ENCODE measurements at places on chromosomes 2 and 18.

DNA sequence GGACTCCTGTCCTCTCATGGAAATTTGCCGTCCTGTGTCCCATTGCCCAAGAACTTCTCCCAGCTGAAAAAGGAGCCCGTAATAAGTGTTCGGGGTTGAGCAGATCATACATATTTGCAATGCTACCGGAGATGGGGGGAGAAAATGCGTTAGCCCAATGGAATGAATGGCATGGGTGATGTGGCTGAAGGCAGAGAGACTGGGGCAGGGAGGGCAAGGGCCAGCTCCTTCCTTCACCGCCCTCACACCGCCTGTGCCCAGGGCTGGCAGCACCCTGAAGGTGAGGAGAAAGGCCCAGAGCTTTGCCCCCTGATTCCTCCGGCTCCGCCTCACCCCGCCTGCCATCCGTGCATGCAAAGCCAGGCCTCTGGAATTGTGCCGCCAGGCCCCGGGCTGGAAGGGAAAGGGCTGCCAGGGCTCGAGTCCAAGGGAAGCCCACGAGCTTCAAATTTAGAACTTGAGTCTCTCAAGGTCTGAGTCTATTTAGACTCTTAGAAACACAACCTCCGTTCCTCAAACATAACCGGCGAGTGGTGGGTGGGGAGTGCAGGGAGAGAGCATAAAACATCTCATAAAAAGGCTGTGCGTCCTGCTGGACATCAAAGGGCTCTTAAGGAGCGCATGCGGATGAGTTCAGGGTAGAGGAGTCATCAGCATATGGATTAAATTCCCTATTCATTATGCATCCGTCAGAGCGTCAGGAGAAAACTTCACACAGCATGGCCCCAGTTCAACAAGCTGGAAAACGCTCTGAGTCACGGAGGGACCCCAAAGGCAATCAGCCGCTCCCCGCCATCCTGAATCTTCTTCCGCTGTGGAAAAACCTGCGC is 121.7 kb upstream of the GLI2 start:
- DNase-seq, result no peak

GRCh38 chr2:206392118-206392517 is 51.2 kb upstream of the ADAM23 start:
- DNase-seq, result no peak

GRCh38 chr2:228657807-228658402 is 476.4 kb upstream of the SPHKAP start:
- DNase-seq, result no peak

- no peak for DNase-seq
Measured at GRCh38 chr2:133241224-133241571, 327.1 kb downstream of the NCKAP5 start.

DNA sequence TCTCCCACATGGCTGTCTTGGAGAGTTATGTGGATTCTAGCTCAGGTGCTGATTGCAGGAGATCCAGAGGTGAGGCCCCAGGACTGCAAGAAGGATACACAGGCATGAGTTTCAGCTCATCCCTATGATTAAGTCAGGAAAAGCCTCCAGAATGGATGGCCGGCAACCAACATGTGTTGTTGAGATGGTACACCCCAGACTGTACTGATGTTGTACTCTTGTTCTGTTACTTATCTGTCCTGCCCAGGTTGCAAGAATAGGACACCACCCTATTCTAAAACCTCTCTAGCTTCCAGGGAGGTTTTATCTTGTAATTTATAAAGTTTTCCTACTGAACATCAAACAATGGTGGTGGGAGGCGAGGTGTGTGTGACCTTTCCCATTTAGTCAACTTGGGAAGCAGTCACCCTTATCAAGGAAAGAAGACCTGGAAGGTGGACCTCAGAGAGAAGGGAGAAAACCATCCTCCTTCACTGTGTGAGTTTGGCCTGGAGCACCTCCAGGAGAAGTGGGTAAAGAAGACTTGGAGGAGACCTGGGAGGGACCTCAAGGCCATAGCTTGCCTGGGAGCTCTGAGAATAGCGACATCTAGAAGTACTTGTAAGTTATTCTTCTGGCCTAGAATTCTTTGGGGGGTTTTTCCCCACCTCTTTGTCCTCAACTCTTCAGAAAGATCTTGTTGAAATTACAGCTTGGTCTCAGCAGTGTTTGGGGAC is 8.6 kb downstream of the FAM124B start:
- DNase-seq, result no peak

DNA sequence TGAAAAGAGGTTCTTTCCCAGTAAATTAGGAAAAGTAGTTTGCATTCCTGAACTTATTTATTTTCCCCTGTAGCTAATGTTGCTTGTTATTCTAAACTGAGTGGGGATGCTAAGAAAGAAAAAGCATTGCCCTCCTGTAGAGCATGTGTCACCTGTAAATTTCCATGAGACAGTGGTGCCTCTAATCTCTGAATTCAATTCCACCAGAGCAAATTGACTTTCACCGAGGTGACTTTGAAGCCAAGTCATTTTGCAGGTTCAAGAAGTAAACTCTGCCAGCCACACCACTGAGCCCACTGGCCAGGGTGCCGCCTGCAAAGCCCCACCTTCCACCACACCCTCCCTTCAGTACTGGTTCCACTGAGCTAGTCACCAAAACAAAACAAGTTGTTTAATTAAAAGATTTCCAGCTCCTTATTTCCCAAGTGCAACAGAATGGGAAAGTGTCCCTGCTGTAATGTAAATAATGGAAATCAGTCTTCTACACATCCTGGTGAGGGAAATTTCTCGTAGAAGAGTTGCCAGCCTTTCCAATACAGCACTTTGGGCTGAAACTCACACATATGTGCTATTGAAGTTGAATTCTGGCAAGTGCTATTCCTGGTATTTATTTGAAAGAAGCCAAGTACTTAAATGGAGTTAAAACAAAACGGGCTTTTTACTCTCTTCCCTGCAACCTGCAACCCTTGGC is 254.8 kb downstream of the RNF152 start:
- DNase-seq, result no peak

DNA sequence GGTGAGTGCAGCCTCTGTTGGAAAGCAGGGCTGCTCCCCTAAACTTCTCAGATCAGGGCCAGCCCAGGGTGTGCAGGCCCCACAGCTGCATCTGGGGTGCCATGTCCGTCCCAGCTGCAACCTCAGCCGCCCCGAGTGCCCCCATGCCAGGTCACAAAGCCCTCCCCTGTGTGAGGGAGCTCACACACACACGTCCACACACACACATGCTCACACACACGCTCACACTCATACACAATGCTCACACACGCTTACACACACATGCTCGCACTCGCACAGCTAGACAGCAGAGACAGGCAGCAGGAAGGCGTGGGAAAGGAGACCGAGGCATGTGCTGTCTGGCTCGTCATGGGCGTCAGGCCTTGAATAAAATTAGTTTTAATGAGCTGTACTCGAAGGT is 55.4 kb downstream of the ADI1 start:
- DNase-seq, result no peak

- no peak for DNase-seq
Measured at GRCh38 chr2:237205043-237205541, 119.4 kb downstream of the COPS8 start.

Measured in stimulated activated CD8-positive, alpha-beta memory T cell treated with anti-CD3 and anti-CD28 coated beads, Interleukin-12 subunit alpha, Interleukin-12 subunit beta, amount 100 ng/mL, for 1 hour (primary cell).